Activated T-helper 17 cell treated with anti-CD3 and anti-CD28 coated beads, Interleukin-2, amount 50 U/mL, for 72 hours (primary cell): ENCODE measurements at places on chromosomes 11 and 22. TPM values are rescaled to one million over a fixed set of nuclear protein-coding genes. Genes with fewer than 3 reads are reported as not detected.

FXYD6 gene
- 0.19 TPM for total RNA-seq

GRCh38 chr11:103109818-103110388 is 677 bp downstream of the DYNC2H1 start:
- peaks cover 4% of the 10 kb centered on the region for H3K4me1 ChIP-seq
- H3K4me3 ChIP-seq, result peak overlapping the region; percentile 92
- H3K27ac ChIP-seq, result peak overlapping the region; percentile 89
- peaks cover 7% of the 10 kb centered on the region for H3K36me3 ChIP-seq

DNA sequence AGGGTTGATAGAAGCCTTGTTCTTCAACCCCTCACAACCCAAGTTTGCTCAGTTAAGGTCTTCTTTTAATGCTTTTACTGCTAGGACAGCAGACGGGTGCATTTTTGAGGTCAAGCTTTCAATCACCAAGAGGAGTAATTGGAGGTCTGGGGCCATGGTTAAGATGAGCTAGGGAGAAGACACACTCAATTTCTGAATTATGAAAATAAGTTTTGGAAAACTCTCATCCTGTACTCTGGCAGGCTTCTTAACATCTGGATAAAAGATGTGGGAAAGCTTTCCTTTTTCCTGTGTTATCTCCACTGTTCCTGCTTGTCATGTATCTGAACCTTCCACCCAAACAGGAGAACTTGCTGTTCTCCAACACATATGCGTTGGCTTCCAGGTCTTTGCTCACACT is 9.7 kb downstream of the ABTB2 start:
- peaks cover 13% of the 10 kb centered on the region for H3K27me3 ChIP-seq
- ATAC-seq, result no peak
- no peaks in the 10 kb centered on the region for H3K4me1 ChIP-seq
- H3K4me3 ChIP-seq, result no peak overlapping the region
- H3K36me3 ChIP-seq, result no peaks in the 10 kb centered on the region

GRCh38 chr11:112776834-112777233 is 184.4 kb upstream of the NCAM1 start:
- H3K4me3 ChIP-seq, result no peak overlapping the region
- ATAC-seq, result no peak
- peaks cover 17% of the 10 kb centered on the region for H3K27me3 ChIP-seq
- H3K27ac ChIP-seq, result no peak overlapping the region
- no peaks in the 10 kb centered on the region for H3K4me1 ChIP-seq

DNA sequence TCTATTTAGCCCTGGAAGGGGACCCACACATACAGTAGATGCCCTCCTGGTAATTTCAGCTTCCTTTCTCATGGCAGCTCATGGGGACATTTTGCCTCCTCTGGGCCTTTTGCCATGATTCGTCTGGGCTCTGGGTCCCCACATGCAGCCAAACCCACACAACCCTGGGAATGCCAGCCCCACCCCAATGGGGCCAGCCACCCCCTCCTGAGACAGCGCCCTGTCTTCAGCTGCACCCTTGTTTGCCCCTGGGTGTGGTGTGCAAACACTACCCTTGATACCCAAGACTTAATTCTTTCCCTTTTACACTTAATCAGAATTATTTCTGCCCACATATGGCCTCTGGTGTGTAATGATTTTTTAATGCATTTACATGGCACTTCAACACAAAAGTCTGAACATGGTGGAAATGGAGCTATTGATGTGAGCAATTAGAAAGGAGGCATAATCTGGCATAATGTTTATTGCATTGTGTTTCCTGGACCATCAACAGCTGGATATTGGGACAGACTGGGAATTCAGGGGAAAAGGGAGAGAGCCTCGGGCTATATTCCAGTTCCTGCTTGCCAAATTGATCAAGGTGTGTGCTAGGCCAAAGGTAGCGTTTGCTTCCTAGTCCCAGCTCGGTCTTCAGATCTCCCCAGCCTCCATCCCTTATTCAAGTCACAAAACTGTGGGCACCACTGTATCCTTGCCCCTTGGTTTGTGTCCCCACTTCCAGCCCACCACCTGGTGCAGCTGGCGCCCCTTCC is 85.0 kb upstream of the ANO1 start:
- H3K27ac ChIP-seq, result no peak overlapping the region
- H3K27me3 ChIP-seq, result peaks cover 54% of the 10 kb centered on the region
- H3K36me3 ChIP-seq, result no peaks in the 10 kb centered on the region
- no peaks in the 10 kb centered on the region for H3K4me1 ChIP-seq
- ATAC-seq, result no peak
- H3K4me3 ChIP-seq, result no peak overlapping the region
